ENCODE measurements at places on chromosomes 16 and 17.

DNA sequence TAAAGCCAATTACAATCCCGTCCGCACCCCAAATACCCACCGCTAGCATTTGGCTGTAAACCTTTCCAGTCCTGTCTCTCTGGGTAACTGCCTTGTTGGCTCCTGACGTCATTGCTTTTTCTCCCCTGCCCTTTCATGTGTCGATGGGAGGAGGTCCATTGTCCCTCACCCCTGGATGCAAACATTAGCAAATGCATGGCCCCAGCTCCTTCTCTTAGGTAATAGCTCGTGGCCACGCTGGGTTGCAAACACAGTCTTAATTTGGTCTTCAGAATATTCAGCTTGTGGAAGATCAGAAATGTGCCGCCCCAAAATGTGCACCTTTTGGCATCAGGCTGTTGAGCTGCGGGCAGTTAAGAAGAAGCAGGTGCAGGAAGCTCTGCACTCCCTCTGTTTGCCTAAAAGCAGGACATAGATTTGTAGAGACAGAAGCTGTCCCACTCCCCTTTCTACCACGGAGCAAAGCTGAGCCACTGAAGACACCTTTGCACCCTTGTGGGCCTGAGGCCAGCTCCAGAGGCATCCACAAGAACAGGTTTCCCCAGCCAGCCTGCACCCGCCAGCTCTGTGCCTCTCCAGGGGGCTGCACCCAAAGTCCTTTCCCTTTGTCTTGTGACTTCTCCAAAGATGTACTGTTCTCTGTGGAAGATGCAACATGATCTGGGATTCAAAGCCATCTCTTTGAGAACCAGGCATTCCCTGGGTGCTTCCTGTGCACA, 127.3 kb downstream of the MGAT5B start:
- no peak for DNase-seq

DNA sequence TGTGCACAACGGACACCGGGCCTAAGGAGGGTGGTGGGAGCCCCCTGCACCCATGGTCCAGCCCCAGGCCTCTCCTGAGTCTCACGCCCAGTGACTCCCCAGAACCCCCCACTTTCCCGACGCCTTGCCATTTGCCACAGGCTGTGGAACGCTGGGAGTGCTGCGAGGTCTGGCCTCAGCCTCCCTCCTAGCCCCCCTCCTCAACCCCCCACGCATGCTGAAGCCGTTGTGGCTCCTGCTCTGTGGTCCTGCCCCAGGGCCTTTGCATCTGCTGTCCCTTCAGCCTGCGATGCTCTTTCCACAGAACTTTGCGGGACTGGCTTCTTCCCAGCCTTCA, 226.0 kb upstream of the GSE1 start:
- no peak for DNase-seq

DNA sequence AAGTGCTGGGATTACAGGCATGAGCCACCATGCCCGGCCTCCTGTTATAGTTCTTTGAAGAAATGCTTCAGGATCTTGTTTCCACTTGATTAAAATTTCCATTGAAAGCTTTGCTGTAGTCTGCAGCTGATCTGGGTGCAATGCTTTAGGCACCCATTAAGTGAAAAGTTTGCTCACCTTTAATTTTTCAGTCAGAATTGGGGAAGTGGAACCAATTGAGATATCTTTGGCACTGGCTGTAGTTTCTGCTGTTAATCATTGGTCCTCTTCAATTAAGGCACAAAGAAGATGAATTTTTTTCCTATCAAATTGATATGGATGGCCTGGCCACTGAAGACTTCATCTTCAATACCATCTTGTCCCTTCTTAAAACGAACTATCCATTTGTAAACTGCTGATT, 336.1 kb upstream of the TBX2 start:
- DNase-seq: no peak

DNA sequence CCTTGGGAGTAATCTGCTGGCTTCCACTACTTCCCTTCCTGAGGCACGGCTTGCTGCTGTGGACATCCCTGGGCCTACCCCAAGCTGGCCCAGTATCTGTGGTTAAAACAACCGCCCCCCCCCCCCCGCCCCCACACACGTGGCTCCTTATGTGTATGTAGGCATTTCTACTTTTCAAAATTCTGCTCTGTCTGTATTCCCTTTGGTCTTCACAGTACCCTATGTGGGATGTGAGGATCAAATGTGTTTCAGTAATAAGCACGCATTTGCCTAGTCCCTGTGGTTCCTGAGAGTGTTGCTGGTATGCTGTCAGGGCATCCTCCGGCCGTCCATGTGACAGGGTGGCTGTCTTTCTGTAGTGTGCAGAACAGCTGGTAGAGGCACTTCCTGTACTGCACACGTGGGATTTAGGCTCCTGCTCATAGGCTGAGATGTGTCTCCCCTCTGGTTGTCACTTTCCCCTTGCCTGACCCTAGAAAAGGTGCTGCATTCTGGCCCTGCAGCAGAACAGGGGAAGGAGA, 2.2 kb downstream of the NT5M start:
- no peak for DNase-seq

DNA sequence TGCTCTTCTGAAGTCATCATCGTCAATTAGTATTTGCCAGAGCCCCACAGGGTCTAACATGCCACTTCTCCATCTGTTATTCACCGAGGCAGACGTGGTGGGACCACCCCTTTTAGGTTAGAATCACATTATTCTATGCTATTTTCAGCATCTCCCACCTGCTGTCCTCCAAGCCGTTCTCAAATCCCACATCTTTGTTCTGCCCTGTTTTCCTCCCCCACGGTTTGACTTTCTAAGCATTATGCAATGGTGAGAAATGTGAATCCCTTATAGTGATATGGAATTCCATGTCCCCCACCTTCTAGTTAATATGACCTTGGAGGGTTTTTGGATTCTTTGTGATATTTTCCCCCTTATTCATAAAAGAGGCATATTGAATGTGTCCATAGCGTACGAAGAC, 634.1 kb upstream of the RBFOX1 start:
- no peak for DNase-seq

- no peak for DNase-seq
Measured at GRCh38 chr16:24890746-24891145, 45.0 kb downstream of the SLC5A11 start.

All from EL (cell line).